ENCODE measurements at places on chromosomes 16 and 17.

- DNase-seq, result no peak
Observed at GRCh38 chr16:1612320-1613111, at the start of gene CRAMP1. CRAMP1 (plus strand) TSS chr16:1612360; CDS start chr16:1614640, 2,280 bp downstream.

DNA sequence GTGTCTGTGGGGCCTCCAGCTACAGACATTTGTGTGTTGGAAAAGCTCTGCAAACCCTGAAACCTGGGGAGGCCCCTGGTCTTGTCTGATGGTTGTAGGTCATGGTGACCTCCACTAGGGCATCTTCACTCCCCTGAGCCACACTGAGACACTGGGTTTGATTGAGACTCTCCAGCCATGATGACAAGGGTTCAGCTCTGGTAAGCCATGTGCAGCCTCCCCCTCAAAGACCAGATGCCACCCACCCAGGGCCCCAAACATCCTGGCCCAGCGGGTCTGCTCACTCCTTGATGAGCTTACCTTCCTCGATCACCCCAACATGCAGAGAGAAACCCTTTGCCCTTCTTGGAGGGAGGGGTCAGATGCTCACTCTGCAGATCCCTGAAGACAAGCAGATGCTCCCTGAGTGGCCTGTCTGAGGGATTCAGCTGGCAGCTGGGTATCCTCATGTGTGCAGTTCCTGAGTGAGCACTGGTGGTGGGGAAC is 101.6 kb downstream of the METRNL start:
- DNase-seq, result no peak

GRCh38 chr16:83891742-83892141 is 7.2 kb upstream of the MLYCD start:
- DNase-seq, result no peak

DNA sequence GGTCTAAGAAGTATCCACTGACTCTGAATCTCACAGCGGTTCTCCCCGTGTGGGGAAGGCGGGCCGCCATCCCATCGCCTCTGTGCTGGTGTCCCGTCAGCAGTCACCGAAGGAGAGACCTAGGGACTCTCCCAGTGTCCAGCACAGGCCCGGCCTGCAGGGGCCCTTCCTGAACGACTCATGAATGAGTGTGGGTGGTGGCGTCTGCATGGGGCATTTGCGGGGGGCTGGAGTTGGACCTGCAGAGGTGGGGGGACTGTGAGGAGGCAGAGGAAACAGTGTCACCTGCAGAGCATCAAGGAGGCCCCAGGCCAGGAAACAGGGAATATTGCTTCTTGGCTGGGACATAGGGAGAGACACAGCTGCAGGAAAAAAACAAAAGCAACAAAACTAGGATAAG is 10.3 kb downstream of the KCNG4 start:
- no peak for DNase-seq

DNA sequence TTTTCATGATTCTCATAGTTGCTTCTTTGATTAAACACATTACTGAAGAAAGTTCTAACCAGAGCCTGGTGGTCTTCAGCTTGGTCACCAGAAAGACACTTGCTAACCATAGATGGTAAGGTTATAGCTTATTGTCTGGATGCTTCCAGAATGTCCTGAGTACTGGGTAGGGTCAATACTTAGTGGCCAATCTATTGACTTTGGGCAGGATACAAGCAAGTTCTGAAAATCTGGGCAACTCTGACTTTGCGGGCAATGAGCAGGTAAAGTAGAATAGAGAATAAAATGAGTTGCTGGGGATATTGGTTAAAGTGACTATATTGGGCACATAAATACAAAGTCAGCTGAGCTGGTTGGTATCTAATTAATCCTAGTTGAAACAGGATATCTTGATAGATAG is 63.0 kb downstream of the ABCA8 start:
- DNase-seq, result no peak

GRCh38 chr16:29126616-29127015 is 141.8 kb downstream of the LAT start:
- DNase-seq, result no peak

- no peak for DNase-seq
Observed at GRCh38 chr16:86533767-86534351, 21.2 kb downstream of the MTHFSD start.

All from hypothalamus (tissue), 51 donors.